ENCODE measurements at places on chromosomes 16 and 17.

- DNase-seq = no peak
Observed at GRCh38 chr16:67260426-67261063, 11.8 kb downstream of the SLC9A5 start.

GRCh38 chr16:2859686-2860265 is 1.8 kb upstream of the PRSS22 start:
- DNase-seq = no peak

DNA sequence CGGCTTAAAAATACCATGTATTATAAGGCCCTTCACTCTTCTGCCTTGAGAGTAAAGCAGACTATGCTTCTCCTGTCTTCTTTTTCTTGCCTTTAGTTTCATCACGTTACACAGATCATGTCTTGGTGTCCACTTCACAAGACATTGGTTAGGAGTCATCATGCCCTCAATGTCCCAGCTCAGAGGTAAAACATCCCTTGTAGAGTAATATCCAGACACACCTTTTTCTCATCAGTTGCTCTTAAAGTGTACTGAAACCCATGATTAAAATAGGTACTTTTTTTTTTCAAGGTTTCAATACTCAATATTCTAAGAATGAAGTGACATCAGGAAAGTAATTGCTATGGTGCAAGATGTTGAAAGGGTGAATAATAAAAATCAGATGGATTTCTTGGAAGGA is 267.8 kb downstream of the PMP22 start:
- no peak for DNase-seq

- DNase-seq = no peak
Observed at GRCh38 chr16:11090232-11090631, 145.9 kb downstream of the CLEC16A start.

- no peak for DNase-seq
Observed at GRCh38 chr16:68469796-68470460, 21.6 kb upstream of the SMPD3 start.

DNA sequence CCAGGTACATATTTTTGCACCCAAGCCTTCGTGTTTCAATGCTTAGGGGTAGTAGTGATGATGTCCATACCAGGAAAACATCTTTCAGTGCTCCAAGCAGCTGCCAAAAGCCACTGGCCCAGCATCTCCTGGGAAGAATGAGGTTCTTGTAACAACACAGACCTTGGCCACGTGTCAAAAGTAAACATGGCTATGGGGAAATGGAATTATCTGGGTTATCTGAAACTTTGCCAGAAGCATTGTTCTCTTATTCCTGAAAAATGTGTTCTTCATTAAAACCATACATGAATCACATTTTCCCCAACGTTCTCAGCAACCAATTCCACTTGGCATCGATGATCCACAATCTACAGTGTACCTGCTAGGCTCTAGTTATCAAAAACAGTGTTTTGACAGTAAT is 524.2 kb upstream of the EEF2KMT start:
- no peak for DNase-seq

Measured in LNCaP clone FGC (cell line).